ENCODE measurements at places on chromosomes 13 and 19. TPM values are rescaled to one million over a fixed set of nuclear protein-coding genes. Genes with fewer than 3 reads are reported as not detected.

The HOMER3 gene
- 17.7 TPM for total RNA-seq

The CEACAM8 gene
- total RNA-seq: 0.25 TPM

The CLEC4G gene
- total RNA-seq: under 0.01 TPM

The HTR2A gene
- total RNA-seq: 7.1 TPM

The HIF3A gene
- 6.1 TPM for total RNA-seq

The DNAJC15 gene
- total RNA-seq: 14.5 TPM

The CYP2F1 gene
- total RNA-seq: not detected

The ADAMTS10 gene
- total RNA-seq: 31.2 TPM

The ERICH4 gene
- total RNA-seq: not detected

The GAPDHS gene
- total RNA-seq: not detected

The ZNF813 gene
- 6.1 TPM for total RNA-seq

The SH3GL1 gene
- 25.8 TPM for total RNA-seq

The LGALS4 gene
- not detected for total RNA-seq

The LGALS14 gene
- total RNA-seq: not detected

The NUMBL gene
- 31.2 TPM for total RNA-seq

The AXL gene
- total RNA-seq: 7.1 TPM

The IZUMO2 gene
- total RNA-seq: not detected
